DMS153 (cell line): ENCODE measurements at places on chromosomes 1 and 21.
A peak's percentile ranks its signal among the peaks of the same experiment; 100 is the strongest.

DNA sequence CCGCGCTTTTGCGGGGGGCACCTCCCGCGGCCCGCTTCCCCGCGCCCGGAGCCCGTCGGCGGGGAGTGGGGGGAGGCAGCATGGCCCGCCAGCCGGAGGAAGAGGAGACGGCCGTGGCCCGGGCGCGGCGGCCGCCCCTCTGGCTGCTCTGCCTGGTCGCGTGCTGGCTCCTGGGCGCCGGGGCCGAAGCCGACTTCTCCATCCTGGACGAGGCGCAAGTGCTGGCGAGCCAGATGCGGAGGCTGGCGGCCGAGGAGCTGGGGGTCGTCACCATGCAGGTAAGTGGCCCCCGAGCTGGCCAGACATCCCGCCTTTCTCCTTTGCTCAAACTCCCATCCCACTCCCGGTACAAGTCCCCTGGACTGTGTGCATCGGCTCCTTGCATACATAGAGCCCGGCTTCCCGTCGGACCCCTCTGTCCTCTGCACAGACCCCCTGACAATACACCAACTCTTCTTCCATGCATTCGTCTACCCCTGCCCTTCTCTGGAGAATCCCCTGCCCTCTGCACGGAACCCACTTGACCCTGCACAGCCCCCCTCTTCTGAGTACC is 812 bp downstream of the CACHD1 start:
- DNase-seq = no peak

GRCh38 chr1:63466759-63467158 is 56.3 kb downstream of the ITGB3BP start:
- no peak for DNase-seq

GRCh38 chr21:38212706-38213105 is 44.1 kb upstream of the KCNJ15 start:
- no peak for DNase-seq

- no peak for DNase-seq
These were observed 24.0 kb downstream of the TMEM53 start for GRCh38 chr1:44650159-44650831.

DNA sequence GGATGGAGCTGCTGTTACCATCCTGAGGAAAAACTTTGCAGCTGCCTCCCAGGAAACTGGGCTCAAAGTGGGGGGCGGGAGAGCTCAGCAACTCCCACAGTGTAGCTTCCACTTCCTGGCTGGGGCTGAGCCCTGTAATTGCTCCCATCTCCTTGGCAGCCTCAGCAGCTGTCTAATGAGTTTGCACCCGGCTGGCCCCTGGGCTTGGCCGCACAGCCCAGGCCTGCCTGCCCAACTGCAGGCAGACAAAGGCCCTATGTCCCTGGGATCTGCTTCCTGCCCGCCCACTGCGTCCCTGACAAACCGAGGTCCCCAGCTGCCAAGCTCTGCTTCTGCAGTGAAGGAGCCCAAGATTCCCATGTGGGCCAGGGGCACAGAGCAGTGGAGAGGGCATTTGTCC is 30.1 kb downstream of the EDN2 start:
- DNase-seq = no peak

GRCh38 chr1:98849969-98850636 is 154.6 kb downstream of the PLPPR5 start:
- DNase-seq = no peak

- peak; percentile 24 for DNase-seq
These were observed 59.1 kb downstream of the SLC19A1 start for GRCh38 chr21:45482899-45483821.

GRCh38 chr1:83920320-83920719 is 78.6 kb downstream of the TTLL7 start:
- DNase-seq = no peak

DNA sequence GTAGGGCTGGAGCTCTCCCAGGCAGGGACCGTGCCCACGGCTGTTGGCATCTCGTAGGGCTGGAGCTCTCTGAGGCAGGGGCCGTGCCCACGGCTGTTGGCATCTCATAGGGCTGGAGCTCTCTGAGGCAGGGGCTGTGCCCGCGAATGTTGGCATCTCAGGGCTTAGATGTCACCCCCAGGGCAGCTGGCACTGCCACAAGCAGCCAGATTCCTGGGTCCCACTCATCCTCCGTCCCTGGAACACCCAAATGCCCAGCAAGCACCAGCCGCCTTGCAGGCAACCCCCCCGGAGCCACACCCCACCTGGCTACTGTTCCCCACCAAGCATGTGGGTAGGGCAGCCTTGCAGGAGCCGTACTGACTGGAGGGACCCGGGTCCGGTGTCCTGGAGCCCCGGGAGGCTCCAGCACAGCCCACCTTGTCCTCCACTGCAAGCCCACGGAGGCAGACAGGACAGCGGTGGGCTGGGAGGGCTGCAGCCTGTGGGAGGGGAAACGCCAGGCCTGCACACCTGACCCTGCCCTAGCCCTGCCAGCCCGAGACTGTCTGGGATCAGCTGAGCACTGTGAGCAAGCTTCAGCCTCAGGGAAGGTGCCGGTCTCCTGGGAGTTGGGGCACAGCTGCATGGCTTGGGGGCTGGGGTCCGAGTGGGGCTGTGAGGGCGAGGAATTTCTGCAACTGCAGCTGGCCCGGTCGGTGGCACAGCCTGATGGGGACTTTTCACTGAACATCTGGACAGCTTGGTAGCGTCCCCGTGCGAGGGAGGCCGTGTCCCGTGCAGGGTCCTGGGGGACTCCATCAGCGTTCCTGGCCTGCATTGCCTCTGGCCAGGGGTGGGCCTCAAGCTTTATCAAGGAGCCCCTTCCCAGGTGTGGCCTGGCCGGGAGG is 53.6 kb downstream of the COL18A1 start:
- no peak for DNase-seq

DNA sequence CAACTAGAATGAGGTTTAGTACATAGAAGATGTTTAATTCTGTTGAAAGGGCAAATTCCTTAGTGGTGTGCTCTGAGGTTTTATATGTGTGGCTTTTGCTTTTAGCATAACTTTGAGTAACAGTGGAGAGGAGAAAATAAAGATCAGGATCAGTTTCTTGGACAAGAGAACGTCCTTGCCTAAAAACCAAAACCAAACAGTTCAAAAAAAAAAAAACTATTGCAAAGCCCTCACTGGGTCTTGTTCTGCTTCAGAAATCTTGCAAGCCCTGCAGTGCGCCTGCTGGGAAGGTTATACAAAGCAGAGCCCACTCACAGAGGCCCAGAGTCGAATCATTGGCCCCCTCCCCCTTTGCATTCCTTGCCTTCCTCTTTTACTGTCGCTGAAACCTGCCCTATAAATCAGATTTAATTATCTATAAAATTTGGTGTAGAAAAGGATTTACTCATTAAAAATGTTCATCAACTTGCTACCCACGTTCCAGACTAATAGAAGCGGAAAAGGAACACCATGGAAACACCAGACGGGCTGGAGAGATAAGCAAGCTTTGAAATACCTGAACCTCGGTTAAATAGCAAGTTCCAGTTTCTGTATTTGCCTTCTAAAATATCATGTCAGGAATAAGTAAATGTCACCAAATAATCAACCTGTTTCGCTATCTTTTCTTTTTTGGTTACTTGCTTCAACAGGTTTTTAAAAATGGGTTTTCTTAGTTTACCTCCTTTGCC is 201.6 kb upstream of the PTBP2 start:
- no peak for DNase-seq
